Stimulated activated CD4-positive, alpha-beta T cell treated with anti-CD3 and anti-CD28 coated beads, Interleukin-1b, Interleukin-23, amount 100 ng/mL, for 1 hour (primary cell): ENCODE measurements at places on chromosomes 6 and 20.

- no peak for DNase-seq
Observed at GRCh38 chr6:165937564-165938358, 229.9 kb downstream of the TBXT start.

GRCh38 chr6:46676604-46677313 lies 10.9 kb upstream of the TDRD6 start:
- no peak for DNase-seq

DNA sequence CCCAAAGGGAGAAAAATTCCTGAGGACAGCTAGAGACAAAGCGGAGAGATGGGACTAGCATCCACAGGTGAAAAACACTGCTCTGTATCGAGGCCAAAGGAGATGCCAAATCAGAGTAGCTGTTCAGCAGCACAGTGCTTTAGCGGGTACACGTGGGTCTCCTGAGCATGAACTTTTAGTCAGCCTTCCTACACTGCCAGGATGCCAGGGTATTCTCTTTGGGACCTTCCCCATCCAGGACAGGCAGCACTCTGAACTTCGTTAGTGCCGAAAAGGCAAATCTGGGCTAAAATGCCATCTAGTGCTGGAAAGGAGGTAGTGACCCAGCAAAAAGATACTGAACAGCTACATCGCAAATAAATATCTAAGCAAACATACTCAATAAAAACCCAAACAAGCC lies 64.9 kb downstream of the C6orf58 start:
- no peak for DNase-seq

- DNase-seq: no peak
Observed at GRCh38 chr6:11043378-11043960, 636 bp downstream of the ELOVL2 start.
